ENCODE measurements at places on chromosomes 5 and 9. TPM values are rescaled to one million over a fixed set of nuclear protein-coding genes. Genes with fewer than 3 reads are reported as not detected.

Gene XRCC4
- 15.4 TPM for total RNA-seq

Gene MEIKIN
- not detected for total RNA-seq

Gene SLC9A3
- total RNA-seq = 2.4 TPM

Gene NCS1
- total RNA-seq = 55.3 TPM

Gene PLAC8L1
- total RNA-seq = not detected

Gene PCDHAC1
- total RNA-seq = 1.1 TPM

Gene PCDHGA3
- total RNA-seq = not detected

Measured in A549 treated with CpdA at 1 μM for 4 hours (cell line).